Fibroblast of the aortic adventitia (primary cell): ENCODE measurements at places on chromosomes 6 and 20. TPM values are rescaled to one million over a fixed set of nuclear protein-coding genes. Genes with fewer than 3 reads are reported as not detected.

Gene TRIM27
- 32.7 and 49.7 TPM in 2 replicates for total RNA-seq

Gene SLC22A1
- 0.09 and 5.8 TPM in 2 replicates for total RNA-seq

Gene PLAGL1
- total RNA-seq: 18.5 and 35.2 TPM in 2 replicates

Gene LPA
- total RNA-seq: not detected in 2 replicates

Gene HLA-DPB1
- 0.27 and 3.8 TPM in 2 replicates for total RNA-seq

Gene BEND6
- total RNA-seq: 15.3 and 34.8 TPM in 2 replicates

Gene NOL4L
- total RNA-seq: 4.5 and 5.8 TPM in 2 replicates

Gene KIAA1755
- total RNA-seq: 4.9 and 10.8 TPM in 2 replicates

Gene ETV7
- 0.09 TPM in 1 of 2 replicates, not detected in the other for total RNA-seq

Gene OVOL2
- total RNA-seq: not detected in 2 replicates

Gene CLDN20
- total RNA-seq: not detected in 2 replicates

Gene TAGAP
- not detected in 2 replicates for total RNA-seq

Gene CLPSL1
- not detected in 2 replicates for total RNA-seq

Gene EYA4
- total RNA-seq: 1.1 and 5.7 TPM in 2 replicates

Gene SS18L1
- total RNA-seq: 5.7 and 8.9 TPM in 2 replicates

Gene ANGPT4
- not detected in 2 replicates for total RNA-seq
